Naive thymus-derived CD8-positive, alpha-beta T cell (primary cell): ENCODE measurements at places on chromosomes 6 and 20. TPM values are rescaled to one million over a fixed set of nuclear protein-coding genes. Genes with fewer than 3 reads are reported as not detected.

Gene PHF10
- polyA plus RNA-seq: 13.7 TPM

DNA sequence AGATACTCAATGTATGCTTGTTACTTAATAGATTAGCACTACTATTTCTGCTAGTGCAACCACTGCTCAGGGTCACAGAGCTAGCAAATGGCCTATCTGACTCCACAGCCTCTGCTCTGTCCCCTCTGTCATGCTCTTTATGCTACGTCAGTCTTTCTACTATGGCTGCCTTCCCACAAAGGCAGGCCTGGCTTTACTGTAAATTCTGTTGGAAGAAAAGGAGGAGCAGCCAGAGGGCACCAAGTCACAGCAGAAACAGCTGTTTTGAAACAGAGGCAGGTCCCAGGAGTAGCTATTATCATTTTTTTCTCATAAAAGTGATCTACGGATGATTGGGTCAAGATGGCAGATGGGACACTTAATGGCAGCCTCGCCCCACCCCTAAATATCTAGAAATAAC is 10.0 kb upstream of the ELMO2 start:
- H3K4me3 ChIP-seq: no peak overlapping the region
- peaks cover 38% of the 10 kb centered on the region for H3K27me3 ChIP-seq
- no peak for DNase-seq

Gene THBD
- polyA plus RNA-seq: not detected

Gene BFSP1
- not detected for polyA plus RNA-seq

GRCh38 chr6:11413117-11413687 is 124.3 kb upstream of the TMEM170B start:
- H3K4me1 ChIP-seq: no peaks in the 10 kb centered on the region
- H3K27ac ChIP-seq: no peak overlapping the region
- peaks cover 4% of the 10 kb centered on the region for H3K27me3 ChIP-seq
- no peak for DNase-seq
